Stimulated activated CD8-positive, alpha-beta memory T cell treated with anti-CD3 and anti-CD28 coated beads, Interleukin-7, amount 100 ng/mL, for 24 hours (primary cell): ENCODE measurements at places on chromosomes 12 and 14.

DNA sequence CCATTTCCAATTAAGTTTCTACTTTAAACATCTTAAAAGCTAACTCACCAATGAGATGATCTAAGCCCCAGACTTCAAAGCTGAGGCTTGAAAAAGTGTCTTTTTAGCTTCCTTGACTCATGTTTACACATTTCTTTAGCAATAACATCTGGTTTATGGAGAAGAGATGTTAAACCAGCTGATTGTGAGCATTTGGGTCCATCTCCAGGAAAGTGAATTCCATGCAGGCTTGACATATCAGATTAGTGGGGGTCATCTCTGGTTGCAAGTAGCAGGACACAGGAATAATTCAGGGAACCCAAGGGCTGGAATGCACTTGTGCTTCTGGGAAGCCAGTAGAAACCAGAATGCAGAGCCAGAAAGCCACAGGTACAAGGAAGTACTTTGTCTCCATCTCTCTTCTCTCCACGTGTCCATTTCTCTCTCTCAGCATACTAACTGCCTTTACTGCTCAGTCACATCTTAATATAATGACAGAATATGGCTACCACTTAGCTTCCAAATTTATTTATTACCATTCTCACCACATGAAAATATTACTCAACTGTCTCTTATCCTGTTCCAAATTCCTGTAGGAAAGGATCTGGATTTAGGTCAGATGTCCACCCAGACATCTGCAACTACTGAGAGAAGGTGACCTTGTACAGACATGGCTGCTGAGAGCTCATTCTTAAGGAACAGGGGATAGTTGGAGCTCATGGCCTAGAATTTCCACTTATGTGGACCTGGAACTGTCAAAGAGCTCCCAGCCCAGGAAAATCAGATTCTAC lies 104.4 kb downstream of the SCN8A start:
- no peak for DNase-seq

- DNase-seq, result no peak
Observed at GRCh38 chr14:43407706-43408105, 1099.4 kb downstream of the FSCB start.

DNA sequence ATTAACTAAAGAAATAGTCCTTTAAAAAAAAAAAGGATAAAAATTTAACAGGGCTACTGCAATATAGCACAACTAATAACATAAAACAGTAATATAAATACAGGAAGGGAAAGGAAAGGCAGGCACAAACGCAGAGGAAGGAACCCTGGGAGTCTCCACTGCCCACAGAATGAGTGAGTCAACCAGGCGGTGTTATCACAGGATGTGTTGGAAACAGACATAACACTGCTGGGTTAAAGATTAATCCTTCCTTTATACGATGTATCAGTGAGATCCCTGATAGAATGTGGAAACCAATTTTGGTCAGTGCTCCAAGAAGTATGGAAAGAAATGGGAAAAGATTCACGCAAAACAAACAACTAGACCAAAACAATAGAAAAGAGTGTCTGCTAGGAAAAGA lies 47.9 kb downstream of the FGD6 start:
- DNase-seq, result no peak

DNA sequence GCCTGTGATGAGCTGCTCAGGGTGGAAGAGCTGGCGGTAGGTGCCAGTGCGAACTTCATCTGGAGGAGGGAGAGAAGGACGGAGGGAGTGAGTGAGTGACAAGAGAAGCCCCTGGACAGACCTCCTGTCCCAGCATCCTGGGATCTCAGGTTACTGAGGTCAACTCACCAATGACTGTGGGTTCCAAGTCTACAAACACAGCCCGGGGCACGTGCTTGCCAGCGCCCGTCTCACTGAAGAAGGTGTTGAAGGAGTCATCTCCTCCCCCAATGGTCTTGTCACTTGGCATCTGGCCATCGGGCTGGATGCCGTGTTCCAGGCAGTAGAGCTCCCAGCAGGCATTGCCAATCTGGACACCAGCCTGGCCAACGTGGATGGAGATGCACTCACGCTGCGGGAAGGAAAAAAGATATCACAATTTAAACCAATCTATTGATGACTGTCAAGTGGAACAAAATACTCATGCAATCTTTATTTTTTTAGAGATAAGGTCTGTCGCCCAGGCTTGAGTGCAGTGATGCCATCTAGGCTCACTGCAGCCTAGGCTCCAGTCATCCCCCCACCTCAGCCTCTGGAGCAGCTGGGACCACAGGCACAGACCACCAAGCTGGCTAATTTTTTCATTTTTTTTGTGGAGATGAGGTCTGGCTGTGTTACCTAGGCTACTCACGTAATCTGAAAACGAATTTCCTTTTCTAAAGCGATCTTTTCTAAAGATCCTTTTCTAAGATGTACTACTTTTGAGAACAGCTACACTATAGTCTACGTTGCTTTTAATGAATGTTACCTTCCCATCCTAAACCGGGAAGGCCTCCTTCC lies 1.7 kb downstream of the TUBA1B start:
- no peak for DNase-seq

GRCh38 chr12:42617622-42618021 lies 28.1 kb upstream of the PRICKLE1 start:
- DNase-seq, result no peak
